Right renal pelvis (tissue), 4 donors: ENCODE measurements at places on chromosomes 16 and 17.
A peak's percentile ranks its signal among the peaks of the same experiment; 100 is the strongest.

DNA sequence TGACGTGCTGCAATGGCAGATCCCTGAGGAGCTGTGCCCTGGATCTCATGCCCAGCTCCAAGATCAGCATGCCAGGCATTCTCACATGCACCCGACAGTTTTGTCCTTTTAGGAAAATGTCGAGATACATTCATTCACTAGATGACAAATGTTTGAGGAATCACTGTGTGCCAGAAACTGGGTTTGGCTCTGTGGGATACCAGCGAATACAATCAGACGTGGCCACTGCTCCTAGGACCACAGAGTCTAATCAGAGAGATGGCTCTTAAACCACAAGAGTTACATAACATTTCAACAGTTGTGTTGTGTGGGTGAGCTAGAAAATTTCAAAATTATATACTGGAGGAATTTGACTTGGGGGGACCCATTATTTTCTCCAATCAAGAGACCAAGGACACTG, 579.7 kb downstream of the CDH13 start:
- no peak for DNase-seq

DNA sequence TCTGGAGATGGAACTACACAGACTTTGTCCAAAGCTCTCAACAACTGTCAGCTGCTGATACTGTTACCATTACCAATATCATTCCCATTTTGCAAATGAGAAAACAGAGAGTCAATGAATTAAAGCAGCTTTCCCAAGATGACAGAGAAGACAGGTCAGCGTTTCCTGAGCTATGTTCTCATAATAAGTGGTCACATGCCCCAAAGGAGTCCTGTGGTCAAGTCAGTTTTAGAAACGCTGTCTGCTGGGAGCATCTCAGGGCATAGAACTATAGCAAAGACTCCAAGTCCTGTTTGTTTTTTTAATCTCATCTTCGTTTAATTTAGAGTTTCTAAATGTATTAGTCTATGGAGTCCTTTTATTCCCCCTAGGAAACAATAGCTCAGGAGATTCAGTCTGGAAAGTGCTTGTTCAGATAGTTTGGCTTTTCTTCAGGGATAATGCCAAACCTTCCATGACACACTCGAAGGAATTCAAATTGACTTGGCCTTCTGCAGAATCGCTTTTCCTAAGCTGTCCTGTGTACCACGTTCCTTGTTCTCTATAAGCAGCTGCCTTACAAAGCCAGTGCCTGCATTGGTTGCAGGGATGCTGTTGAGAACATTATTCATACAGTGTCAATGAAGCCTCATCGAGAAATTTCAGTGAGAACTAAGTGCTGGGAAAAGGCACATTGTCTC, 12.1 kb downstream of the CCDC42 start:
- DNase-seq, result no peak

DNA sequence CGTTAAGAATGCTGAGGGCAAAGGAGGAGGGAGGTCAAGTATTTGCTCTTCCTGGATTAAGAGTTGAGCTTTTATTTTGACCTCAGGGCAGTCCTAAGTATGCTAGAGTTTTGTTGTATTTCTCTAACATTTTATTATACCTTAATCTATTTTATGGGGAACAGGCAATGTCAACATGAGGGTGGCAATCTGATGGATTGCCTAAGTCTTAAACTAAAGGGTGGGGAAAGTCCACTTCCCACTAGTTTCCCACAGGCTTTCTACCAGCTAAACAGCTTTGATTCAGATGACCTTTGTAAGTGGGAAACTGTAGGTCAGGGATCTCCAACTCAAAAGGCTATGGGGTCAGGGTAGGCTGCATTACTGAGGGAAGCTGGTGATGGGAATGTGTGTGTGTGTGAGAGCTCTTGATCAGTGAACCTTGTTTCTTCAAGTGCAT, 24.9 kb downstream of the HSD17B2 start:
- no peak for DNase-seq

GRCh38 chr17:149897-150584, 12.7 kb downstream of the SCGB1C2 start:
- DNase-seq, result no peak

DNA sequence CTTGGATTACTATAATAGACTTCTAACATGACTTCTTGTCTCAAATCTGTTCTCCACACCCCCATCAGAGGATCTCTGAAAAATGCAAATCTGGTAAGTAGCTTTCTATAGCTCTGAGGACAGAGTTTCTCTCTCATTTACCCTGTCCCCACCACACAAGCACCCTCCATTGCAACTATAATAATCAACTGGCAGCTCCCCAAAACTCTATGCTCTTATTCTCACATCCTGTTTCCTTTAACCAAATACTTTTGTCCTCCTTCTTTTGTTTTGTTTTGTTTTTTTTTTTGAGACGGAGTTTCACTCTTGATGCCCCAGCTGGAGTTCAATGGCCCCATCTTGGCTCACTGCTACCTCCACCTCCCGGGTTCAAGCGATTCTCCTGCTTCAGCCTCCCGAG, 73.4 kb downstream of the HELZ start:
- no peak for DNase-seq

- DNase-seq, result no peak
Observed at GRCh38 chr16:28528463-28528867, 10.3 kb downstream of the NUPR1 start.

GRCh38 chr17:17645961-17646360, 35.3 kb upstream of the RAI1 start:
- no peak for DNase-seq

DNA sequence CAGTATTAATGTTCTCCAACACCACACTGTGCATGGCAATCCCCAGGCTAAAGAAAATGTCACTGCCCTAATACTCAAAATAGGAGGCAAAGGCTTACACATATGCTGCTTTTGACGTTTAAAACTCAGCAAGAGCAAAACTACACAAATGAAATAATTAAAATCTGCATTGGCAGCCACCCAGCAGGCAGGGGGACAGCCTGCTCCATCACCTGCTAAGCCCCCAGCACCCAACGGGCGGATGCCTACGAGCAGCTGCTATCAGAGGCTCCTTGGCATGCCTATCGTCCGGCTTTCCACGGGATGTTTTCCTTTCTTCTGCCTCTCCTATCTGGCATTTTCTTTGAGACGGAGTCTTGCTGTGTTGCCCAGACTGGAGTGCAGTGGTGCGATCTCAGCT, 337.5 kb downstream of the SOX9 start:
- no peak for DNase-seq

GRCh38 chr16:749010-749409, 8.2 kb upstream of the CIAO3 start:
- DNase-seq, result no peak

DNA sequence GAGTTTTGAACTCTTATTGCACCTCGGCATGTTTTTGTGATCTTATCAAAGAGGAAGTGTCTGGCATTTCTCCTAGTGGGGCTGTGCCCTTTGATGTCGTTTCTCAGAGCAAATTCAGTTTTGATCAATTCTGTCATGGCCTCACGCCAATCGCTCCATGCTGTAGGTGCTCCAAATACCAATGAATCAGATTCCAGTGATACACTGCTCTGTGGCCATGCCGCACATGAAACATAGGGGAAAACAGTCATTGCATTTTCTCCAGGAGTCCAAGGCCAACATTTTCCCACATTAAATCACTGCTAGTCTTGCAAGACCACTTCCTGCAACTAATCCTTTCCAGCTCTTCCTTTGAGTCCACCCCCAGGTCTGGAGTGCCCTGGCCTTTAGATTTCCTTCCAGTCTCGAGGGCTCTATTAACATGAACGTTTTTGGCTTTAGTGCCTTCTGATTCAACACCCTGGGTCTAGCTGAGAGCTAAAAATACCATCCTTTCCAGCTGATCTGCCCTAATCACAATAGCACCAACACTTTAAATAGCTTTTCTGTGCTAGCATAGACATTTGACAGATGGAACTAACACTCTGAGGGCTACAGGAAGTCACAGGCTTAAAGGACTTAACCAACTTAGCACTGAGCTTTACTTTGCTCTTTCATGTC, 18.2 kb upstream of the RASL10B start:
- DNase-seq, result peak; percentile 46

DNA sequence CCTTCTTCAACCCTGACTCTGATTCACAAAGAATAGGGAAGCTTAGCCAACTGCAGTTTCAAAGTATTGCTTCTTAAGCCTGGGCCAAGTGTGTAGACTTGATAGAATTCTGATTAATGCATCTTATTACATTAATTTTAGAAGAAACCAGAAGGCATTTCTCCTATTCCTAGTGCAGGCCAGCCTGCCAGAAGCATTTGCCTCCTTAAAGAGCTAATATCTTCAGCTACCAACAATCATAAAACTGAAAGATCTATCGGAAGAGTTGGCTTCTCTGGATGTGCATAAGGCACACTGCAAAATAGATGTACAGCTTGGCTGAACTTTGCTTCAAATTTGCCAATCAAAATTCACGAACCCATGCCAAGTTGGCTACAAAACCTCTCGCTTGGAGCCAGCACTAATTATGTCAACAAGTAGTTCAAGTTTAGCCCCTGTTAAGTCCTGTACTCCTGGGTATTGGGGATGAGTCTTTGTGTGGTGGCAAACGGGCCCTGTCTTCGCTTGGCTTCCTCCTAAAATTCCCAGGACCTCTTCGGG, 717.8 kb downstream of the WWOX start:
- DNase-seq, result no peak

DNA sequence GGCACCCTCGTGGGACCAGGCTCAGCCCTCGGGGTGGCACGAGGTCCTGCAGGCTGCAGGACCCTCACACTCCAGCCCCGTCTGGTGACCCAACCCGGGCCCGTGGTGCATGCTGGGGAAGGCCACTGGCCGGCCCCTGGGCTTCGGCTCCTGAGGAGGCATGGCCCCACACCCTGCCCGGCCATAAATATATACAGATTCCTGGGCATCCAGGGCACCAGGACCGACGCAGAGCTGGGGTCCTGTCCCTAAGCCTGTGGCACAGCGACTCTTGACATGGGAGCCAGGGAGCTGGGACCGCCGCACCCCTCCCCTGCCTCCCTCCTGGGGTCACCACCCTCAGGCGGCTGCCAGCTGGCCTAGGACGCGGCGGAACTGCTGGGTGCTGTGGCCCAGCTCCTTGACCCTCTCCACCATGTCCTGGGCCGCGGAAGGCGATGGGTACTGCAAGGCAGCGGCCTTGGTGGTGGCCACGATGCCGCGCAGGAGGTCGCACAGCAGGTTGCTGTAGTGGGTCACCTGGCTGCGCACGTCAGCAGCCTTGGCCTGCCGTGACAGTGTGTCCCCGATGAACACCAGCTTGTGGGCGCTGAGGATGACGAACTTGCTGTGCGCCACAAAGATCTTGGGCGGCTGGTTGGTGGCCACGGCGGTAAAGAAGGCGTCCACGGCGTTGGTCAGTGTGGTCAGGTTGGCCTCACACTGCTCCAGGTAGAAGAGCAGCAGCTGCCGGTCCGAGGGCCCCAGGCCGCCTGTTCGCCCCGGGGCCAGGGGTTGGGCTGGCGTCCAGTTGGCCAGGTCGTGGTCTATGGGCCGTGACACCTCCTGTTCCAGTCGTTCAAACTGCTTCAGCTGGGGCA, 10.6 kb downstream of the CTRB1 start:
- DNase-seq, result no peak

DNA sequence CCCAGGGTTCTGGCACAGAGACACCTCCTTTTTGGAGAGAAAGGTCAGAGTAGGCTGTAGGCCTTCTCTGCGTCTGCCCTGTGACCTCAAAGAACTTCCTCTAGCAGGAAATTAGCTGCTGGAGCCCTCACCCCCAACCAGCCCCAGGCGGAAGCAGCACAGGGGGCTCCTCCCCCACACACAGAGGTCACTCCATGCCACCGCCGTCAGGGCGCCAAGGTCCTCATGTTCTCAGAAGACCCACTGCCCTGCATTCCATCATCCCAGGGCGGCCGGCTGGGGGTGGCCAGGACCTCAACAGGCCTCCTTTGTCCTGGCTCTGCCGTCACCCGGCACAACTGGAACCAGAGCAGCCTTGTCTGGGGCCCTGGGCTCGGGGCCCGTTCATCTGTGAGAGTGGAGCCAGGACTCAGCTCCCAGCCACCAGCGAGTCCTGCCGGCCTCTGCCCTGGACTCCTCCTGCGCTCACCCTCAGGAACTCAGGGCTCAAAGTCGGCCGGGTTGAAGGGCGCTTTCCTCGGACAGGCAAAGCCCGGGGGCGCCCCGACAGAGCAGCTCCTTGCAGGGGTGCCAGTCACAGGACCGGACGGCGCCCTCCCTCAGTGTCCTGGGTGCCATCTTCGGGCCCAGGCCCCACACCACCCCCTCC, 1.2 kb downstream of the TMC6 start:
- DNase-seq, result no peak
